ENCODE measurements at places on chromosomes 5 and 9. TPM values are rescaled to one million over a fixed set of nuclear protein-coding genes. Genes with fewer than 3 reads are reported as not detected.

STPG3 gene
- total RNA-seq, result 1.2 TPM

GRCh38 chr5:95617057-95617456 lies 2.8 kb upstream of the GPR150 start:
- H3K4me1 ChIP-seq, result peaks cover 39% of the 10 kb centered on the region
- peaks cover 17% of the 10 kb centered on the region for H3K27me3 ChIP-seq
- H3K36me3 ChIP-seq, result peaks cover 13% of the 10 kb centered on the region
- no peak for DNase-seq

GRCh38 chr5:169018925-169019324 lies 282.0 kb downstream of the SLIT3 start:
- no peaks in the 10 kb centered on the region for H3K36me3 ChIP-seq
- no peak overlapping the region for H3K4me3 ChIP-seq
- no peak for DNase-seq
- H3K4me1 ChIP-seq, result no peaks in the 10 kb centered on the region
- peaks cover 5% of the 10 kb centered on the region for H3K27me3 ChIP-seq

ANKRD31 gene
- 0.36 TPM for total RNA-seq

PCDHGC4 gene
- not detected for total RNA-seq

ANKRD55 gene
- total RNA-seq, result 1.0 TPM

- H3K27me3 ChIP-seq, result no peaks in the 10 kb centered on the region
- no peak for DNase-seq
- H3K36me3 ChIP-seq, result no peaks in the 10 kb centered on the region
- no peak overlapping the region for H3K4me3 ChIP-seq
These were observed 77.8 kb downstream of the PLK2 start for GRCh38 chr5:58382131-58382534.

GRCh38 chr9:25716220-25716872 lies 38.1 kb upstream of the TUSC1 start:
- H3K27ac ChIP-seq, result no peak overlapping the region
- H3K27me3 ChIP-seq, result no peaks in the 10 kb centered on the region
- H3K36me3 ChIP-seq, result no peaks in the 10 kb centered on the region
- no peaks in the 10 kb centered on the region for H3K4me1 ChIP-seq
- no peak for DNase-seq

GRCh38 chr5:88769165-88769564 lies 113.8 kb downstream of the MEF2C start:
- H3K27me3 ChIP-seq, result peaks cover 6% of the 10 kb centered on the region
- DNase-seq, result no peak
- H3K27ac ChIP-seq, result no peak overlapping the region
- no peaks in the 10 kb centered on the region for H3K4me1 ChIP-seq
- H3K36me3 ChIP-seq, result no peaks in the 10 kb centered on the region
- H3K4me3 ChIP-seq, result no peak overlapping the region

Measured in activated T-helper 1 cell treated with anti-CD3 and anti-CD28 coated beads, Interleukin-12 subunit alpha, Interleukin-12 subunit beta, Interleukin-2, Interleukin-4 antibody, amounts not matched to agents 30 ng/mL and 10 ng/mL and 1 ng/mL, durations not matched to agents 14 hours and 24 hours and 36 hours (primary cell).